ENCODE measurements at places on chromosomes 6 and 20.

DNA sequence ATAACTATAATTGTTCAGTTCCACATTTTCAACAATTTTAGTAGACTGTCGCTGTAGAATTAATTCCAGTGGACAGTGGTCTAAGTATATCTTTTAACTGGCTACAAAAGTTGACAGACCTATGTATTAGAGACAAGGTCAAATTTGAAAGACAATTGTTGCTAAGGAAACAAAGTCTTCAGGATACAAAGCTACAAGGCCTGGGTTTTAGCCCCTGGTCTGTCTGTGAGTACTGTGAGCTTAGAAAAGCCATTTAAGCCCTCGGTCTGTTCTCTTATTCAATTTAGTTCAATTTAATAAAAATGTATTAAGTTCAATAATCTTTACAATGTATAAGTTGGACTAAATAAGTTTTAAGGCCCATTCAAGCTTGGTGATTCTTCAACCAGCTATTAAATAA, 352.5 kb downstream of the HDGFL1 start:
- DNase-seq, result no peak

DNA sequence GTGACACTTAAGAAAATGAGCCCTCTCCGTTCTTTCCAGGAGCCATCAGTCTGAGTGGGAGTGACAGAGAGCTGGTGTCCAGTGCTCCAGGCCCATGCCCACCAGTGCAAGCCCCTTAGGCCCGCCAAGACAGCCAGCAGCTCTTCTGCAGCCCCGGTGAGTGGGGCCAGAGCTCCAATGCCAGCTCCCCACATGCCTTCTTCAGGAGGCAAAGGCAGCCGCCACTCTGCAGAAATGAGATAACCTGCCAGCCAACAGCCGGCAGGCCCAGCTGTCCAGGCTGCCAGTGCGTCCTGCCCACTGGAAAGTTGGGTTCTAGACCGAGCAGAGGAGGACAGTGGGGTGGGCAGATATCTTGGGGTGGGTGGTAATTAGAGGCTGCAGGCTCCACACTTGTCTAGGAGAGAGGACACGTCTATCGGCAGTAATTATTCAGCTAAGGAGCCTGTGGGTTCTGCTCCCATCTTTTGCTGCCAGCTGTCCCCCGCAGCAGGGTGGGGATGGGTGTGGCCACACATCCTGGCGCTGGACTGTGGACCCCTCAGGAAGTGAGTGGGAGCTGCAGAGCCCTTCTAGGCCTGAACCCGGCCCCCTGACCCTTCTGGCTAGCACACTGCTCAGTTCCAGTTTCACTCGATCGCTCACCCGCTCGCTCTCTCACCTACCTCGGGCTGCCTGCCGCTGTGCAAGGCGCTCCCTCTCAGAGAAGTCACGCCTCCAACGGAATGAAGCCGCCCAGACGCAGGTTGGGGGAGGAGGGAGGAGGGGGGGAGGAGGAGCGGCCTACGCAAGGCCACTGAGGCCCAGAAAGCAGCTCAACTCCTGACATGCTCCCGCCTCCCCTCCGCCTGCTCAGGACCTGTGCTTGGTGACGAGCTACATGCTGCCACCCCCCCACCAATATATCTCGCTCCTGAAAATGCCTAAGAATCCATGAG, 3.6 kb downstream of the GRM4 start:
- DNase-seq, result no peak

DNA sequence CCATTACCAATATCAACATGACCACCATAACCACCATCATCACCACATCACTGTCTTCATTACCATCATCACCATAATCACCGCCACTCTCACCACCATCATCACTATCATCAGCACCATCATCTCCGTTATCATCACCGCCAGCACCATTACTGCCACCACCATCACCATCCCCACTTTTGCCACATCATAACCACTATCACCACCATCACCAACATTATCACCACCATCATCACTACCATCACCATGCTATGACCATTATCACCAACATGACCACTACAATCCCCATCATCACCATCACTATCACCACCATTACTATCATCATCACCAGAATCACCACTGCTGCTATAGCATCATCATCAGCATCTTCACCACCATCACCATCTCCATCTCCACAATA, 25.7 kb downstream of the CST2 start:
- DNase-seq, result no peak

- no peak for DNase-seq
These were observed 159.6 kb downstream of the BACH2 start for GRCh38 chr6:90136837-90137568.

- no peak for DNase-seq
These were observed 42.7 kb downstream of the ANKRD6 start for GRCh38 chr6:89475634-89476033.

DNA sequence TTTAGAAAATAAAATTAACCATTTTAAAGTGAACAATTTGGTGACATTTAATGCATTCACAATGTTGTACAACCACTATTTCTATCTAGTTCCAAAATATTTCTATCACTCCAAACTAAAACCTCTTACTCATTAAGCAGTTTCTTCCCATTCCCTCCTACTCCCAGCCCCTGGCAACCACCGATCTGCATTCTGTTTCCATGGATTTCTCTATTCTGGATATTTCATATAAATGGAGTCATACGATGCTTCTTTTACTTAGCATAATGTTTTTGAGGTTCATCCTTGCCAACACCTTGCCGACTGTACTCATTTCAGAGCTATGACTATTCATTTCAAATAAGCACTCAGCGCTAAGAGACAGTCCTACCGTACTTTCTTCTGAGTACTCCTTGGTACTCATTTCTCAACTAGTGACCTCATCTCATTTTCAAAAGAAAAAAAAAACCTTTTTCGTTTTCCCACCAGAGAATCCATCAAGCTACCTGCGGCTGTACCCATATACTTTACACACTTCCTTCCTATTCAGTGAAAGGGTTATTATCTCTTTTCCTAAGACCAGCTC, 259.2 kb downstream of the UTRN start:
- DNase-seq, result no peak

DNA sequence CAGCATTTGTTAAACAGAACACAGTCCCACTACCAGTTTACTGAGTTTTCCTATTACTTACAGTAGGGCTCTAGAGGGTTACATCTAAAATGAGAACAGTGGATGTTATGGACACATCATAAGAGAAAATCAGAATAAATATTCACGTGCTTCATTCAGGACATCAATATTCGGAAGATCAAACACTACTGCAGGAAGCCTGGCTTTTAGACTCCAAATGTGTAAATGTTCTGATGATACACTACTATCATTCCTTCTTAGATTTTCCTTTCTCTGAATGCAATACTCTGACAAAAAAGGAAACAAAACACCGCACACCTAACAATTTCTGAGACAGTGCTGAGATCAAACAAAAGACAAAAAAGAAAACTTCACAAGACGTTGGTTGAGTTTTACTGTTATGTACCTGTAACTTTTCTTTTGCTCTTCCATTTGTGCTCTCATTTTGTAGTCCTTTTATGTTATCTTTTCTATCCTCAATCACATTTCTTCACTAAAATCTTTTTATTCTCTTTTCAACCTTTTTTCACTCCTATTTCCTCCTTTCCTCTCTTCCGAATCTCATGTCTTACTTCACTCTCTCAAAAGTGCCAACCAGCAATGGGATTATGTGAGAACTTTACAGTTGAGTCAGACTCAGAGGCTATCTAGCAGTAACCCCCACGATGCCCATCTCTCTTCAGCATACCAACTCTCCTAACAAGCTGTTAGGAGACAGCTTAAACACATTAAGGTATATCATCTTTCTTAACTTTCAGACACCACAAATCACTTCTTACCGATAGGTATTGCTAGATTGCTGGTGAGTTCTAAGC, 1.7 kb downstream of the FAM184A start:
- no peak for DNase-seq

- no peak for DNase-seq
These were observed 164.2 kb downstream of the NKAIN2 start for GRCh38 chr6:123967905-123968304.

GRCh38 chr20:55790178-55790577, 215.1 kb downstream of the CBLN4 start:
- no peak for DNase-seq

- DNase-seq, result no peak
These were observed 622.5 kb downstream of the PKHD1 start for GRCh38 chr6:51464956-51465355.

DNA sequence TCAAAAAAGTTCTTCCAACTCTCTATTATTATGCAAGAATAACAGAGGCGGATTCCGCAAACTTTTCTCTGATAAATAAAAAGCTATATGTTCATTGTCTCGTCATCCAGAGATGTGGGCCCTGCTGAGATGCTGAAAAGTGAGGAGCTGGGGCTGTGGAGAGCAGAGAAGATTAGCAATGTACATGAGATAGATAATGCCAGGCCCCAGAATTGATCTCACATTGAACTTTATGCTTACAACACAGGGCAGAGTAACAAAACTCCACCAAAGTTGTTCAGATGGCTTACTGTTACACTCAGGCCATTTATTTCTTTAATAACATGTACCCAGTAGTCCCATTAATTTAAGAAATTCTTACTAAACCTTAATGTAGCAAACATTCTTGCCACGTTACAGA, 32.7 kb upstream of the RIN2 start:
- no peak for DNase-seq

DNA sequence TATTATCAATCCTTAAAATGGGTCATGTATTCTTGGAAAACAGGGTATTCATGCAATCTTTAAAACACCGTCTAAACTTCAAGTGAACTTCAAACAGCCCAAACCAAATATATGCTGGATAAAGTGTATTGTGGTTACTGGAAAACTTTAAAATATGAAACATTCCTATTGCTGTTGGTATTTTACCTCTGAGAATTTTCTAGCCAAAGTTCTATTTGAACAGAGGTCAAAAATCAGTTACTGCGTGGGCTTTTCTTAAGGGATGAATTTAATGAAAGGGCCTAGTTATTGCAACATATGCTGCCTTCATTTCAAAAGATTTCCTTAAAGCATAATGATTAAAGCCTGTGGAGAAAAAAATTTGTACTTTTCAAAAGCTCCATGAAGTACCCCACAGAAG, 436.0 kb downstream of the PLCB1 start:
- no peak for DNase-seq

GRCh38 chr6:16043171-16044135, 85.4 kb upstream of the MYLIP start:
- no peak for DNase-seq

DNA sequence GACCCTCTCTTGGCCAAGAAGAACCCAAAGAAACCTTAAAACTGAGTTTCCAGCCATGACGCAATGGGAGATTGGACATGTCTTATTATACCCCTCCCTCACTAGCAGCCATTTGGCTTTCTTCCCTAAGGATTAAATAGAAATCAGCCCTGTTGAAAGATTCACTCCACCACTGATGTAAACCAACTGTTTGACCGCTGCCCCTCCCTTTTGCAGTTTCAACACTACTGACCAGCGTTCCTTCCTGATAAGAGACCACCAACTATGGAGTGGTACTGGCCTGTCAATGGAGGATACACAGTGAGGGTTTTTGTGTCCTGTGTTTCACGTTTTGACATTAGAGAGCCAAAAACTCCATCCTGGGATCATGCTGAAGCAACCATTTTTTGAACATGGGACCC, 53.2 kb upstream of the CD2AP start:
- DNase-seq, result no peak

GRCh38 chr20:56755201-56755600, 126.1 kb downstream of the TFAP2C start:
- no peak for DNase-seq
